Stimulated activated CD4-positive, alpha-beta T cell treated with anti-CD3 and anti-CD28 coated beads, Interleukin-1b, Interleukin-23, amount 100 ng/mL, for 24 hours (primary cell): ENCODE measurements at places on chromosomes 3 and 15.

DNA sequence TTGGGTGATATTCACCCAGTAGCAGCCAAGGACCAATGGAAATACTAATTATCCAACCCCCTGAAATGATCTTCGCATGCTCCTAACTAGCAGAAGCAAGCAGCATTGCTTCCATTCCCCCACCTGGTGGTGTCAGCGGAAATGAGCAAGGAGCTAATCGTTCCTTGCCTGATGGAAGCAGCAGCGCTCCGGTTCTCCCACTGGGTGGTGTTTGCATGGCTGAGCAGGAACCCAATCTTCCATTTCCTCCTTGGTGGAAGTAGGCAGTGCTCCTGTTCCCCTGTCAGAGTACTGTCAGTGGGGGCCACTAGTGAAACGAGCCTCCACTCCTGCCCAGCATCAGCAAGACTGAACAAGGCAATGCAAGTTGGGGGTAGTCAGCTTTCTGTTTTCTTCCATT is 311.5 kb downstream of the CACNA2D3 start:
- DNase-seq = no peak

DNA sequence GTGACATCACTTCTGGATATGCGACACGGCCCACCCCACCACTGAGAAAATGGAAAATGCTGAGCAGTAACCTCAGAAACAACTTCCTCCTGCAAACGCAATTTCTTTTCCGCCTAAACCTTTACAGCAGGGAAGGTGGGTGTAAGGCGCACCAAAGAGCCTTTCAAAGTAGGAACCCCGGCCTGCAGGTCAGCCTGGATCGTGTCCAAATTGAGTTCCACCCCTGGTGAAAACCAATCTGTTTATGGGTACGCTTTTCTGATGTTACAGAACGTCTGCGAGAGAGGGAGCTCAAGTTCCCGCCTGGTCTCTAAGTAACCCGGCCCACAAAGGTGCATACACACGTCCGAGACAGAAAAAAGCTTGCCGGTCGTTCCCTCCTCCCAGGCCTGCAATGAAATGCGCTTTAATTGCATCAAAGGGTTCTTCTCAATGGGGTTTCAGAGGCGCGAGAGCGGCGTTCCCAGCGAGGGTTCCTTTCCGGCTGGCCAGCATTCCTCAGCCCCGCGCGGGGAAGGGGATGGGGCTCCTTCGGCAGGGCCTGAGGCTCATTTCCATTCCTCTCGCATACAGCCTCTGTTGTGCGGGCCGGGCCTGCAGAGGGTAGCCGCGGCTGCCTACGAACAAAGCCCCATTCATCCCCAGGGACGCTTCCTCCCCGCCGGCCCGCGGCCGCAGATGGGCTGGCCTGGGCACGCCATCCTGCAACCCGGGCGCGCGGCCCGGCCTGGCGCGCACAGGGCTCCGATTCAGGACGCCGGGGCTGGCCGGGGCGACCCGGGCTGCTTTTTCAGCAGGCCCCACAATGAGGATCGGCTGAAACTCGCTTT is 138.1 kb downstream of the TMCO5A start:
- DNase-seq = no peak

- no peak for DNase-seq
Measured at GRCh38 chr15:83516935-83517334, 69.8 kb downstream of the SH3GL3 start.

DNA sequence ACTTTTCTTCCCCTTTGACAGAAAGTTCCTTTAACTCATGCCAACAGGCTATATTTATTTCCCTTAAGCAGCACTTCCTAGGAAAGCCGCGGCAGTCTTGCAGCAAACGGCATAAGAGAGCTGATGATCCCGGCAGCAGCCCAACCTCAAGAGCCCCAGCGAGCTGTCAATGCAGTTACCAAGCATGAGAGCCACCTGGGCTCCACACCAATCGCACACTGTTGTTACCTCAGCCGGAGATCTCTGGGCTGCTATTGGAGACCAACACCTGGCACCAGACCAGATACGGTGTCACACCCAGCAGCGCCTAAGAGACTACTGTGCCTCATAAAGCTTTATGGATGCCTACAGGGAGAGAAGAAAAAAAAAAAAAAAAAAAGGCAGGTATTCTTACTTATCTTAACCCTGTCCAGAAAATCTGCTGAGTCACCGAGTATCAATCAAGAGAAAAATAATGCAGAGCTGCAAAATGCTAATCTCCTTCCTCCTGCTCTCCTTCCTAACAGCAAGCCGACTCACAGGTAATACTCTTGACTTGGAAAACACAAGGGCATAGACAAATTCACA is 11.7 kb downstream of the ABCC5 start:
- DNase-seq = no peak

DNA sequence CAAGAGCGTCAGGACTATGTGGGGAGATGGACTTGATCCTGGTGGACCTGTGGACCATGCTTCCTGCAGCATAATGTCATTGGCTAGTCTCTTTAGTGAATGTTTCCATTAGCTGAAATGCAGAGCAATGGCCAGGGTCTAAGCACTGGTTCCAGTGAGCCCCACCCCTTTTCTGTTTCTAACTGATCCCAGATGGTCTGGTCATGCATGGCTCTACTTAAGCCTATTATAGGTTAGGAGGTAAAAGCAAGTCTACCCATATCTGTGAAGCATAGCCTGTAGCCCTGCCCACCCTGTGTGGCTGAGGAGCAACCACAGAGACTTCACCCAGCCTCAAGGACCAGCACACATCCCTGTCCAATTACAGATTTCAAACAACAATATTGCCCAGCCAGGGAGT is 419.2 kb downstream of the ZNF385D start:
- DNase-seq = no peak

DNA sequence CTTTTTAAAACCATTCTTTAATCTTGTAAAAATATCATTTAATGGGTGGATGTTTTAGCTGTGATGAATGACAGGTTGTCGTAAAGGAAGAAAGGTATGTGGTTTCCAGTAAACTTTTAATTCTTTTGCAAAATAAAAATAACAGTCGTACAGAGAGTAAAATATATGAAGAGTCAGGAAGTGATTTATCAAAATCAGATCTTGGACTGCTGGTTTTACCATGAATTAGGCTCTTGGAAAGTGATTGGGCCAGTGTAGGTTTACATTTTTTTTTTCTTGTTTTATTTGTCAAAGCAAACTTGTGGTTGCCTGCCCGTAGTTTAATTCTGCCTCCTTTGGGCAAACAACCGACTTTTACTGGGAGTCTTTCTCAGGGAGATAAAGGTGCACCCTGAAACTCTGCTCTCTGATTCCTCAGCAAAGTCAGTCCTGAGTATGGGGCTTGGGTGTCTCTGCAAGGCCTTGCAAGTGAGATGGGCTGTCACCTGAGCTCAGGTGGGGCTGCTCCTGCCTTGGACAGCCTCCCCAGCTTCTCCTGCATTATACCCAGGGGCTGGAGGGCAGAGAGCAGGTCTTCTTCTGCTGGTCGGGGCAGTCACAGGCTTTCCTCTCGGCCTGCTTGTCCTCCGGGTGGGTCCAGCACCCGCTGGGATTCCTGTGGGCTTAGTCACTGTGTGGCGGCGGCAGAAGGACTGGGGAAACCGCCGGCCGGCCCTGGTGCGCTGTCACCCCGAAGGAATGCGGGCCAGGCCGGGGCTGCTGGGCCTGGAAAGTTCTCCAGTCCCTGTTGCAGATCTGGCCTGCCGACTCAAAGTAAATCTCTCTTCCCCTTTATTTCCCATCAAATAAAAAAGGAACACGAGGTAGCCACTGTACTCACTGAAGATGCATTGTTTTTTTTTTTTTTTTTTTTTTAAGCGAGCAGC is 79.0 kb downstream of the IGF1R start:
- DNase-seq = no peak

DNA sequence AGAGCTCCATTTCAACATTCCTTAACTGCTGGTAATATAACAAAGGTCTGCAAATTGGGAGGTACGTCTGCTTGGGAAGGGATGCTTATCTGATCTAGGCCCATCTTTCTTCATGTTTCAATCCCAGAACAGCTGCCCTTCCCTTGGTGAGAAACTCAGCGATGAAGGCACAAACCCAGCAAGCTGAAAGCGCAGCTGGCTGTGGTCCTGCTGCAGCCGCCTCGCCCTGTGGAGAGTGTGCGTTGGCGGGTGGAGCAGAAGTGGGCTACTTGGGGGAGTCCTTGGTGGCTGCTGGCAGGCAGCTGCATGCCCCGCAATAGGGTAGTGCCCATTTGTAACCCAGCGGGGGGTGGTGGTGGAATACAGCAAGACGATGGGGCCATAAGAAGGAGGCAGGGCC is 160.6 kb upstream of the WNT5A start:
- DNase-seq = no peak

DNA sequence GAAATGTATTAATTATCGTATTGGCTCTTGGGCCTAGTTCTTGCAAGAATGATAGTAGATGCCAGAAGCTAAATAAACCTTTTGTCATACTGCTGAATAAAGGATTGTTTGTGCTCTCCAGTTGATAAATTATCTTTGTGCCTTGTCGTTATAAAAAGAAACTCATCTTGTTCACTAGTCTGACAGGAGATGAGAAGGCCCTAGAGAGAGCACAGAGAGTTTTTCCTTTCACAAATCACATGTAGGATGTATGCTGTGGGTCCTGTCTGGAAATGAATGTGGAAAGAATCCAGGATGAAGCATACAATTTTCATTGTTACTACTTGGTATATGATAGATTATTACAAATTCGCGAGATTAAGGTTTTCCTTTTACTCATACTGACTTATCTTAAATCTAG is 113.0 kb downstream of the NLGN1 start:
- no peak for DNase-seq

GRCh38 chr3:17841190-17841828 is 98.9 kb upstream of the TBC1D5 start:
- peak; percentile 67 for DNase-seq

DNA sequence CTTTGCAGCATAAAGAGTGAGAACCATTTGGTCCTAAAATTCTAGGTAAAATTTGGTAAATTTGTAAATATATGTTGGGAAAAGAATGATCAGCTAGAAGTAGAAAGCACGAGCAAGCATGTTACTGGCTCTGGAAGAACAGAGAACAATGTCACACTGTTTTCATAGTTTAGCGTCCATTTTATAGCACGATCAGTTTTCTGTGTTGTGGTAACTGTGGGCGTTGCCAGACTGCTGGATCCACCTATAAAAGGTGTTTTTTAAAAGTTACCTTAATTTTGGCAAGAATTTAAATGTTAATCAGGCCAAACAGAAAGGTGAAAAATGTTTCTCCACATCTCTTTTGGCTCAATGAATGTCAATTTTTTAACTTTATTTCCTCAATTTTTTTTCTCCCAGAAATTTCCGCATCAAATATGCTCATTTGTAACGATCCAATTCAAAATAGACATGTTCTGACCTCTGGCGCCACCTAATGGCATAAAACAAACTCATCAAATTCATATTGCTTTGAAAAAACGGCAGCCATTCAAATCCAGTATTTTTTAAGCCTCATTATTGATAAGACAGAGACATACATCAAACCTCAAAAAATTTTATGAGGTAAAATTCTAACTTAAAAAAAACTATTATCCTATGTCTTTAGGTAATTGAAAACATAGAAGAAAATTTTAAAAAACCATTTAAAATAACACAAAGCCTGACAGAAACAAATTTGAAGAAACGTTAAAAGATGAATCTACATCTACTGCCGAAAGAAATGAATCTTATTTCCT is 5.5 kb upstream of the GP5 start:
- DNase-seq = no peak

GRCh38 chr3:50375258-50375931 is 16.1 kb upstream of the TMEM115 start:
- no peak for DNase-seq

DNA sequence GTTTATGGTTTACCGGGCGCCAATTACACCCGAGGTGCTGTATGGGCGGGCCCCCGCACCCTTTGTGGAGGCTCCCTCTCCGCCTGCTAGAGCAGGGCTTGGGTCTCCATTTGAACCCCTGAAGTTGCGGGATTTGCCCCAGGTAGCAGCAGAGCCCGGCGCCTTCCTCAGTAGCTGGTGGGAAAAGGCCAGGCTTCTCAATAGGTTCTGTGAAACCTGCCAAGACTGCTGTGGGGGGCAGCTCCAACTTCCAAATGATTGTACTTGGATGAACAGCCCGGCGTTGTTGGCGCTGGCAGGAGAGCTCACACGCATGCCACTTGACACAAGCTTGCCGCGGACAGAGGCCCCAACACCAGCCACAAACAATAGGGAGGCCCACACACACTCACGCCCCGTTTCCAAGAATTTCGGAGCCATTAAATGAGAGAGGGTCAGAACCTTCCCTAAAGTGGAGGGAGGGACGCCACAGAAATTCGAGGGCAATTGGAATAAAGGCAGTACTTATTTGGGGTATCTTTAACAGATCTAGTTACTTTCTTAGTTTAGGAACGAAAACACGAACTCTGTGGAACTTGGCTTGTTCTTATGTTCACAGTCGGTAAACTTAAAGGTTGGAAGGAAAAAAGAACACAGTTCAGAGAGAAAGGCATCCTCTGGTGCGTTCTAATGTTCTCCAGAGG is 1.4 kb downstream of the EPHB3 start:
- no peak for DNase-seq

DNA sequence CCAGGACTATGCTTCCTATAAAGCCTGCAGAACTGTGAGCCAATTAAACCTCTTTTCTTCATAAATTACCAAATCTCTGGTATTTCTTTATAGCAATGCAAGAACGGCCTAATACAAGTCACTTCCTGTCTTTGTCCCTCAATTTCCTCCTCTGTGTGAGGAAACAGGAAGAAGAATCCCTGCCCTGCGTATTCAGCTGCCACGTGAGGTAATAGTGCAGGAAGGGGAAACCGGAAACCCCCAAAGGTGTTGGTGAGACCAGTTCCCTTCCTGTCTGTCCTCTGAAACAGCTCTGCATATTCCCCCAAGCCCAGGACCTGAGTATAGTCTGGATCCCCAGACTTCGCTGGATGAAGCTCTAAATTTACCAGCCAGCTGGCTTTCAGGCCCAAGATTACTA is 18.1 kb upstream of the PTPN23 start:
- DNase-seq = no peak

DNA sequence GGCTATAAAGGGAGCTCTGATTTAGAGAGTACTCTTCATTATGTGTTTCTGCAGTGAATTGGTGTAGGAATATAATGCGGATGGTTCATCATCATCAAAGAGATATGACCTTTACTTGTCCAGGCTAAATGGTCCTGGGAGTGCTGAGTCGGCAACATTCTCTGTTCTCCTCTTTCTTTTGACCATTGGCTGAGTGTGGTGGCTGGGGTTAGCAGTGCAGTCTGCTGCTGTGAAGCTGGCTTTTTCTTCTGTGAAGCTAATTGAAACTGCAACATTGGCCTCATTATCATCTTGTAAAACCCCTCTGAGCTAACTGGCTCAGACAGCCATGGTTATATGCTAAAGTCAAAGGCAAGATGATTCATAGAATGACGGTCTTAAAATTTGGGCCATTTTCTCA is 83.8 kb downstream of the THRB start:
- no peak for DNase-seq

DNA sequence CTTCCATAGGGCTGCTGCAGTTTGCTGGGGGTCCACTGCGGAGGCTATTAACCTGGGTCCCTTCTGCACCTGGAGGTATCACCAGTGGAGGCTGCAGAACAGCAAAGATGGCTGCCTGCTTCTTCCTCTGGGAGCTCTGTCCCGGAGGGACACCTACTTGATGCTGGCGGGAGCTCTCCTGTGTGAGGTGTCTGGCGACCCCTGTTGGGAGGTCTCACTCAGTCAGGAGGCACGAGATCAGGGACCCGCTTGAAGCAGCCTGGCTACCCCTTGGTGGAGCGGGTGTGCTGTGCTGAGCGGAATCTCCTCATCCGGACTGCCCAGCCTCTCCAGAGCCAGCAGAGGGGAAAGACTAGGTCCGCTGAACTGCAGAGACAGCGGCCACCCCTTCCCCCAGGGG is 56.0 kb upstream of the CTXND1 start:
- no peak for DNase-seq

- DNase-seq = no peak
Measured at GRCh38 chr3:160400702-160401150, 1.3 kb downstream of the SMC4 start.
